ENCODE measurements at places on chromosomes 3 and 15.
A peak's percentile ranks its signal among the peaks of the same experiment; 100 is the strongest.

DNA sequence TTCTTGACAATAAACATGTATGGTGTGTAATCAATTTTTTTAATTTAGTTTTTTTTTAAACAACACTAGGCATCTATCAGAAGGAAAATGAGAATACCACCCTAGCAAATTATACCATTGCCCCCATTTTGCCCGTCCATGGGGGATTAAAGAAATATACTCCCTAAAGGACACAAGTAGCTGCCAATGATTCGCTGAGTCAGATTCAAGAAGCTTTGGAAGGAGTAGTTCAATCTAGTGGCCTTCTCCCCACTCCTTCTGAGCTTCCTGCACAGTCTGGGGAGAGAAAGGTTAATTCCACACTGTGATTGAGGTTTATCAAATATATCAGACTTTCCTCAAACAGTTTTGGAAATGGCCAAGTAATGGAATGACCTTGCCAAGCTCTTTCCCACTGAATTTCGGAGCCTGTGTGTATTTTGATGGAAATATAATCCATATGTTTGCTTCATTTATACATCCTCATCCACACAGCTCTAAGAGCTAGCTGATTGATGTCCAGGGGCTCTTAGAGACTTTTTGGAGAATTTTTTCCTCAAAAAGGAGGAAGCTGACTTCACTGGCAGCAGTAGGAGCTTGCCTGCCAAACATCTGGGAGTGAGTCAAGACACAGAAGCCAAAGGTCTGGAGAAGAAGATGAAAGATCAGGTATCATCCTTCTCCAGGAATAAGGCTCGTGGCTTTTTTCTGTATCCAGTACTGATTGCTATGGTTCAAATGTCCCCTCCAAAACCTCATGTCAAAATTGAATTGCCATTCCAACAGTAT, 478.5 kb upstream of the PROK2 start:
- DNase-seq, result no peak

- DNase-seq, result no peak
These were observed 17.9 kb downstream of the DZIP1L start for GRCh38 chr3:138097192-138098172.

DNA sequence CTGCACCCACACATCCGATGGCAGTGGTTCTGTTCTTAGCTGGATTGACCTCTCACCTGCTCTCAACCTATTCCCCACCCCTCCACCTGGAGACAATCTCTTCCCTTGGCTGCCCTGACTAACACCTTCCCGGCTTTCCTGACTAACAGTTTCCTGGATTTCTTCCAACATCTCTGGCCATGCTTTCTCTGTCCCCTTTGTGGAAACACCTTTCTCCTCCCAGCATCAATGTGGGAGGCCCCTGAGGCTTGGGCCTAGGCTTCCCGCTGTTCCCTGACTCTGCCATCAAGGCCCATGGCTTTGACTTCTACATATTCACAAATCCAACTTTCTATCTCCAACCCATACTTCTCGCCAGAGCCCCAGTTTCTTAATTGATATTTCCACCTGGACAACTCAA, 142.8 kb upstream of the ATP2B2 start:
- DNase-seq, result no peak

GRCh38 chr3:125480656-125481374, 39.2 kb downstream of the SNX4 start:
- no peak for DNase-seq

DNA sequence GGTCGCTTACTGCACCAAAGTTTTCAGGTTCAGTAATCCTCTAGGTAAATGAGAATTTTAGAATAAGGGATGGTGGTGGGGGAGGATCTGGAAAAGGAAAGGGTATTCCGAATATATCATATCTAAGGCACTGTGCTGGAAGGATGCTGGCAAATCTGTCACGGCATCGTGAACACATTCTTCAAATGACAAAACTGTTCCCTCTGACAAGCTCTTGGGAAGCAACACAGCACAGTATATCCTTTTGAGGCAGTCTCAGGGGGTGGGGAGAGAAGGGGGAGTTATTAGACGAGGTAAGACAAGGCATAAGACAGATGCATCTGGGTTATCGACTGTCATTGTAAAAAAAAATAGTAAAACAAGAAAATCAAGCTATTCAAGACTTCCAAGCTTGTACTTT, 289.6 kb upstream of the LRRN1 start:
- DNase-seq, result no peak

GRCh38 chr3:100226712-100227429, 33.9 kb upstream of the TBC1D23 start:
- no peak for DNase-seq

GRCh38 chr15:95439922-95440376, 890.6 kb upstream of the NR2F2 start:
- no peak for DNase-seq

DNA sequence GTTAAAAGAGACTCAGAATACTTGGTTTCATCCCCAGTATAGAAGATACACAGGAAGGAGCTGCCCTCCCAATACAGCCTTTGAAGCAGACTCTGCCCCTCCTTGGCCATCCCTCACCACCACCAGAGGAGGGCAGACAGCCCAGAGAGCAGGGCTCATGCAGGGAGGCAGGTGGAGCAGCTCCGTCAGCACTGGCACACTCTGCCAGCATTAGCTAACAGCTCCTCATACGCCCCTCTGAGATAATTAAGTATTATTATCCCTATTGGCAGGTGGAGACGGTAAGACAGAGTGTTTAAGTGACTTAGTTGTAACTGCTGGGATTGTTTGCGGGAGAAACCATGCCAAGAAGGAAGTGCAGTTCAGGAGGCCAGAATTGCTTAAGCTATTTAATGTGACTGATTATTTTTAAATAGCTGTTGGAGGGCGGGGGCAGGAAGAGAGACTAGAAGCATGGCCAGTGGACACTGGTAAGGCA, 434.0 kb downstream of the EPHB1 start:
- DNase-seq, result no peak

DNA sequence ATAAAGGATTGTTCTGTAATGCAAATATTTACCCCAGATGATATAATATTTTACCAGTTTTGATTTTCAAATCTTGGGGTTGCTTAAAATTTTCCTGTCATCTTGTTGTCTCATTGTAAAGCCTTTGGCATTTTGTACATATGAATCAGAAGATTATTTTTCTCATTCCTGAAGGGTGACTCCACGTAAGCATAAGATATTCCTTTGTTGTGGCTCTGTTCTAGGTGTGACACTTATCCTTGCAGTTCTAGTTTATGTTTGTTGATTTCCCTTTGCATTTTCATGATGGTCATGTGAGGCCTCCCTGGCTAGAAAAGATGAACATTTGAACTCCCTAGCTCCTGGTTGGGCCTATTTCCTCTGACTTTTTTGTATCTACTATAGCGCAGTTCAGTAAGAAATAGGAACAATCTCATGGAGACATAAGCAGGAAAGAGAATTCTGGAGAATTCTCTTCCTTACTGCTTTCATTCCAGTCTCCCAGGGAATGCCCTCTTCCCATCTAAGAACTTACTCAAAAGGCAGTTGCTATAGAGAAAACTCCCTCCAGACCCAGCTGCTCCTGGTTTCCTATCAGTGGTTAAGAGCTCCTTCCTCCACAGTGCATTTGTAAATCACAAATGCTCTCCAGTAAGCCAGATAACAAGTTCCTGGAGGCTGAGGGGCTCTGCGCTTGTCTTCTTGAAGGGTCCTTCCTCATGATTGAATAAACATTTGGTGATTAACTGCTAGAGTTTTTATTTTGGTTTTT, 124.7 kb downstream of the WNT5A start:
- no peak for DNase-seq

DNA sequence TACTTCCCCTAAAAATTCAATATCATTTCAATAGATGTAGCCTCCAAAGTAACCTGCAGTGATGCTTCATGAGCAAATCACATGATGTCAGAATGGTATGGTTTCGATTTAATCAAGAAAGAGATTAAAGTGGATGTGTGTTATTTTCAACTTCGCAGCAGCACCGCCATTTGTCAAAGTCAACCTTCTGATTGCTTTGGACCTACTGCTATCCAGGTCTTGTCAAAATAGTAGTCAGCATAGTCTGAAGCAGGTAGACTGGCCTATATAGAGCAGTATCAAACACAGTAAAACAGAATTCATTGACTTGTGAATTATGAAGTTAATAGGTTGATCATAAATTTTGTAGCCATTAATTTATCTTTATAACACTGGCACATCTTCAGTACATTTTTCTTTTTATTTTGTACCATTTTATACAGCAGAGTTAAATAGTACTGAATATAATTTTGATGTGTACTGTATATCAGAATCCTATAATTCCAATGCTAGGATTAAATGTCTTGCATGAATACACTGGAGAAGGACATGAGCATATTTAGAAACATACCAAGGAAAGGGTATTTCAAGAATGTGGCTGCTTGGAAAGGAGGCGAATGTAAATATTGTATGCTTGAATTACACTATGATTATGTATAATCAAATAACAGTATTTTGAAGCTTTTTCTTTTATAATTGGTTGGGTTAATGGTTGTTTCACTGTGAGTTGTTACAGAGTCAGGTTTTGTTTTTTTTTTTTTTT, 79.6 kb downstream of the CDIN1 start:
- DNase-seq, result no peak

DNA sequence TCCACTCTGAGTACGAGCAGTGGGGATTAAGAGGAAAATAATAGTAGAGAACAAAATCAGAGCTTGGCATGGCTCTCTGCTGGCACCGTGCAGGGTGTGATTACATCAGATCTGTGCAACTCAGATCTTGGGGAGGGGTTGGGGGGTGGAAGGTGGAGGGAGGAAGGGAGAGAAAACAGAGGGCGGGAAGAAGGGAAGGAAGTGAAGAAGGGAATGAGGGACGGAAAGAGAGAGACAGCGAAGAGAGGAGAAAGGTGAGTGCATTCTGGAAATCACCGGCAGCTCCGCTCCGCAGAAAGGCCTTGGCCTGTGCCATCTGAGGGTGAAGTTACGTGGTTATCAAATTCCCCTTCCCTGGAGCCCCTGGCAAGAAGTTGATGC, 31.0 kb upstream of the ADAMTS17 start:
- DNase-seq, result no peak

DNA sequence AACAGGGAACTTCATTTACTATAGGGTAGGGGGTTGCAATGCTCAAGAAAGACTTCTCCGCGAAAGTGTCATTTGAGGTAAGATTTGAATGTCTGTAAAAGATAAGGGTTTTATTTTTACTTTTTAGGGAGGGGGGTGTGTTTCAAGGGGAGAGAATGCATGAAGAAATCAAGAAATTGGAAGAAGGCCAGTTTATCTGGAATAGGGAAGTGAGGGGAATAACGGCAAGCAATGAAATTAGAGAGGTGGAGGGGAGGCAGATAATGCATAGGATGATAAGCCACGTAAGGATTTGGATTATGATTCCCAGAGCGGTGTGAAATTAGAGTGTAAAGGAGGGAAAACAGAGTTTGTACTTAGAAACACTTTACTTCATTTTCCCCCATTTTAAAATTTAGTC, 63.0 kb upstream of the MB21D2 start:
- no peak for DNase-seq

- no peak for DNase-seq
These were observed 2.7 kb downstream of the RBM6 start for GRCh38 chr3:49942651-49943050.

- peak; percentile 17 for DNase-seq
These were observed 16.6 kb downstream of the EPB42 start for GRCh38 chr15:43204016-43204901.

DNA sequence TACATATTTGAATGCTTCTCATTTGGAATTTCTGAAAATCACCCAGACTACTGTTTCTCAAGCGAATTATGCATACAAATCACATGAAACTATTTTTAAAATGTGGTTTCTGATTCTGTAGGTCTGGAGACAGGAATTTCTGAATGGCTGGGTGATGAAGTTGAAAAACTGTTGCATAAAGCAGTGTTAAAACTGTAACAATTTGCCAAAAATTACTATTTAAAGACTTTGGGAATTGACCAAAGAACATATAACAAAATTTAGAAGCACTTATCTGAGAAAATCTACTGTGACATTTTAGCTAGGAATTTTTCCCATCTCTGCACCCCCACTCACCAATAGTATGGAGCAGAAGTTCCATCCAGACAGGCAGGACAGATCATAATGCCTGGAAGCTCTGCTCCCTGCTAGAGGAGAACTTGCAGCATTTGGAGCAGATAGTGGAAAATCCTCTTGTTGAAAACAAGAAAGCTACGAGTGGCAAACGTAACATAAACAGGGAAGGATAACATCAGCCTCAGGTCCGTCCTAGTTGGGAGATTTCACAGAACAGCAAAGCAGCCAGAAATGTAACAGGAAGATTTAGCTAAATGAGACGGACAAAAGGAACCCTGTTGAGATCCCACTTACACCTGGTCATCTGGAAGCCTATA, 132.3 kb upstream of the MCTP2 start:
- DNase-seq, result no peak

- DNase-seq, result no peak
These were observed 8.1 kb downstream of the INSYN1 start for GRCh38 chr15:73745073-73745472.

- no peak for DNase-seq
These were observed 103.1 kb downstream of the THSD4 start for GRCh38 chr15:71218272-71218805.

GRCh38 chr3:61929617-61930016, 368.2 kb downstream of the PTPRG start:
- DNase-seq, result no peak

GRCh38 chr15:56916825-56917477, 1.5 kb upstream of the TCF12 start:
- no peak for DNase-seq

GRCh38 chr15:69105451-69105985, 54.9 kb upstream of the GLCE start:
- DNase-seq, result no peak

DNA sequence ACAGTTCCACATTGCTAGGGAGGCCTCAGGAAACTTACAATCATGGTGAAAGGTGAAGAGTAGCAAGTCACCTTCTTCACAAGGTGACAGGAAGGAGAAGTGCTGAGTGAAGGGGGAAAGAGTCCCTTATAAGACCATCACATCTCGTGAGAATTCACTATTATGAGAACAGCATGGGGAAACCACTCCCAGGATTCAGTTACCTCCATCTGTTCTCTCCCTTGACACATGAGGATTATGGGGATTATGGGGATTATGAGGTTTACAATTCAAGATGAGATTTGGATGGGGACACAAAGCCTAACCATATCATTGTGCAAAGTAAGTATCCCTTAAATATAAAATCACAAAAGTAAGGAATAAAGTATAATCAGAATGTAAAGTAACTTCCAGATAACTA, 375.9 kb upstream of the NAALADL2 start:
- DNase-seq, result no peak

GRCh38 chr3:184604039-184604601, 42.5 kb downstream of the EPHB3 start:
- no peak for DNase-seq

GRCh38 chr3:186160691-186161243, 51.9 kb upstream of the ETV5 start:
- no peak for DNase-seq
